ENCODE measurements at places on chromosomes 7 and 10. TPM values are rescaled to one million over a fixed set of nuclear protein-coding genes. Genes with fewer than 3 reads are reported as not detected.

DNA sequence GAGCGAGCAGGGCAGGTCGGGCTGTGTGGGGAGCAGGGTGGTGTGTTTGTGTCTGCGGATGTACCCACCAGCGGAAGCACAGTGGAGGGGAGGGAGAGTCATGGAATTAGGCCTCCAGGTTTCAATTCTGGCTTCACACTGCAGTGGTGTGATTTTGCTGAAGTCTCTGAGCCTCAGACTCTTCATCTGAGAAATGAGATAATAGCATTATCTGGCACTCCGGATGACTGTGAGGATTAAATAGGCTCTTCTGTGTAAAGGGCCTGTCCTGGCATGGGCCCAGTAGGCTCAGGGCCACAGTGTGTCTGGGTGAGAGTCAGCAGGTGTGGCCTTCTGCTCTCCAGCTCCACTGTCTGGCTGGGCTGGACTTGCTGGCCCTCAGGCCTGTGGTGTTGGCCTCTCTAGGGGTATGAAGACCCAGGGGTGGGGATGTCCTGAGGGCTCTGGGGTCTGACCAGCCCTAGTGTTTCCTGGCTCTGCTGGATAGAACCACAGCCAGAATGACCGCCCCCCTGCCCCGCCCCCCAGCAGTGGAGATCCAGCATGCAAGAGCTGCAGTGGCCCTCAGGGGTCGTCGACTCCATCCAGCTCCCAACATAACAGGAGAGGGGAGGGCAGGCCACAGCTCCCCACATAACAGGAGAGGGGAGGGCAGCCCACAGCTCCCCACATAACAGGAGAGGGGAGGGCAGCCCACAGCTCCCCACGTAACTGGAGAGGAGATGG lies 178.6 kb downstream of the RPS24 start:
- no peak for DNase-seq

DNA sequence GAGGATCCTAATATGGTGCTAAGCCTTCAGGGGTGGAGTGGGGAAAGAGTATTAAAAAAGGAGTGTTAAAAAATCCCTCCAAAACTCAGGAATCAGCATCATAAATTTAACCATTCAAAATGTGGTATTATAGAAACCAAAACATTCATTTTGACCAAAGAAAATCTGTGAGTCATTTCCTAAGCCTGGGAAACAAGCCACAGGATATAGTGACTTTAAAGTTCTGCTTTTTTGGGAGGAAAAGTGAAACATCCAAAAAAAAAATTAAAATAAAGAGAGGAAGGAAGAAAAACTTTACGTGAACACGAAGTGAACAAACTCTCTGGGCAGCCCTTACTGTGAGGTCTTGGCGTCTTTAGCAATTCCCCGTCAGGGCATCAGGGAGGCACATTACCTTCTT lies 74.0 kb upstream of the GSDME start:
- no peak for DNase-seq

DNA sequence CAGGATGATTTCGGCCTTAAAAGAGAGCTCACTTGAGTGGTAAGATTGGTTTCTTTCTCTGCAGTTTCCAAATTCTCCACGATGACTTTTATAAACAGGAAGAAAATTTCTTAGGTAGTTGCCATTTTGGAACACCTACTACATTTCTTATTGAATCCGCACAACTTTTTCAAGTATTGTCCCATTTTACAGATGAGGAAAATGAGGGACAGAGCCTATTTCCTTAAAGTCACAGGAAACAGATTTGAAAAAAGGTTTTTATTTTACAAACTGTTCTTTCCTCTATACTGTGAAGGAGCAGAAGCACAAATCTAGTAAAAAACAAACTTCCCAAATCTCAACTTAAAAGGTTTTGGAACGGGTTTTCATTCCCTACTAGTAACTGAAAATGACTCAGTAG lies 2.7 kb downstream of the YWHAG start:
- DNase-seq = no peak

PRRT4 gene
- total RNA-seq = not detected

Data from kidney epithelial cell (primary cell).